ENCODE measurements at places on chromosomes 16 and 17.
A peak's percentile ranks its signal among the peaks of the same experiment; 100 is the strongest.

DNA sequence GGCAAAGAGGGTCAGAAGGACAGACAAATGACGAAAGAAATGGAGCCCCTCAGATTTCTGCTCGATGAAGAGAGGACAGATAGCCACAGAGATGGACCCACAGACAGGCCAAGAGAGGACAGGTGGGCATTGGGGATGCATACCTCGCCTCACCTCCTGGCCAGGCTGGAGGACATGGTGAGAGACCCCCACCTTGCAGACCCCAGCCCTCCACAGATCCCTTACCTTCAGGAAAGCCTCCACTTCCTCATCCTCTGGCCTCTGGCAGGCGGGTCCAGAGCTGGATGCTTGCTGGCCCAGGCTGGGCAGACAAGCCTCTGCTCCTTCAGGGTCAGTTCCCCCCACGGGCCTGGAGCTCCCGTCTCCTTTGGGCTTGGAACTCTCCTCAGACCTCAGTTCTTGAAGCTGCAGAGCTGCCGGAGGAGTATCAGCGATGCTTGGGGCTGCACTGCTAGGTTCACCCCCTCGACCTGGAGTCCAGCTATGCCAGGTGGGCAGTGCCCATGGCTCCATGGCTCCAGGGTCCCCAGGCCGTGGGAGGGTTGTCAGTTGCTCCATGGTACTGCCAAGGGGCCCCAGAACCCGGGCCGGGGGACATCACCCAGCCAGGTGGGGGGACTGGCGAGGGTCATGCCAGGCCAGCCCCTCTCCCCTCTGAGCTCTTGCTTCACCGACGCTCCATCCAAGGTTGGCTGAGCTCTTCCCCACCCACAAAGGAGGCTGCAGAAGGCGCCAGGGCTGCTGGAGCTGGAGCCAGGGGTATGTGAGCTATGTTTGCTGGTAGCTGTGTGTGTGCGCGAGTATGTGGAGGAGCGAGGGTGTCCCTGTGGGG, 1.0 kb downstream of the TSPOAP1 start:
- DNase-seq, result no peak

DNA sequence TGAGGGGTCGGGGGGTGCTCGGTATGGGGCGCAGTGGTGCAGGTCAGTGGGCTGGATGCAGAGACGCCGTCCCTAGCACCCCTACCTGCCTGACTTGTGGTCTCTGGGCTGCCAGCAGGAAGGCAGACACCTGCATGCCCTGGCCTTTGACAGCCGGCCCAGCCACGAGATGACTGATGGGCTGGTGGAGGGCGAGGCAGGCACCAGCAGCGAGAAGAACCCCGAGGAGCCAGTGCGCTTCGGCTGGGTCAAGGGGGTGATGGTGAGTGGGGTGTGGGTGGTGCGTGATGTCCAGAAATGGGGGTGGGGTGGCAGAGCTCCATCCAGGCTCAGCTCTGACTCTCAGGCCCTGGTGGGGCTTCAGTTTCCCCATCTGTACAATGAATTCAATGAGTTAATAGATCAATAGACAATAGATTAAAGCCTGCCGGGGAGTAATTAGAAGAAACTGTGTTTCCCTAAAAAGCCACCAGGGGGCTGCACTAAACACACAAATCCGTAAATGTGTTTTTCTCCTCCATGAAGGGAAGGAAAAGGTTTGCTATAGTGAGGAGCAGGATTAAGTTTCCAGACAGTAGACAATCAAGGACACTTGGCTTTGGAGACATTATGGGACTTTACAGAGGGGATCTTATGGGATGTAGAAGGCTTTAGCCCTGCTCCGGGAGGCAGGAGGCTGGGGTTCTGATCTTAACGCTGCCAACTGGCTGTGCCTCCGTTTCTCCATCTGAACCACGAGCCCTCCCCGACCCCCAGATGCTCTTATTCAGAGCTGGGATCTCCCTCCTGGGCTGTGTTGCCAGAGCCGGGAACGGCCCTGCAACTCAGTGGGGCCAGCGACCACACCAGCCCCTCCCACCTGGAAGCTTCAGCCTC, 2.2 kb downstream of the SLC12A3 start:
- peak; percentile 57 for DNase-seq

DNA sequence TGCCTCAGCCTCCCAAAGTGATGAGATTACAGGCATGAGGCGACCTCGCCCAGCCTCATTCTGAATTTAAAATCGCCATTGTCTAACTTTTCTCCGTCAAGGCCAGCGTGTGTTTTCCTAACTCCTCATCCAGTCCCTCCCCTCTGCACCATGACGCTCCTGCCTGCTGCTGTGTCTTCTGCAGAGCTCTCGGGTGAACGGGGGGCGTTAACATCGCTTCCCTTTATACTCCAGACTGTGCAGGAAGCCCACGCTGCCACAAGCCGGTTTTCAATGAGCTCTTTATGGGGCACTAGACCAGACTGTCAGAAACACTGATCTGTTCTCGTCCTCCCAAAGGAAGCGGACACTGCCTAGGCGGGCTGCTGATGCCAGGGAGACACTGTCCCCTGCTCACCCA, 13.2 kb downstream of the AANAT start:
- peak; percentile 56 for DNase-seq

DNA sequence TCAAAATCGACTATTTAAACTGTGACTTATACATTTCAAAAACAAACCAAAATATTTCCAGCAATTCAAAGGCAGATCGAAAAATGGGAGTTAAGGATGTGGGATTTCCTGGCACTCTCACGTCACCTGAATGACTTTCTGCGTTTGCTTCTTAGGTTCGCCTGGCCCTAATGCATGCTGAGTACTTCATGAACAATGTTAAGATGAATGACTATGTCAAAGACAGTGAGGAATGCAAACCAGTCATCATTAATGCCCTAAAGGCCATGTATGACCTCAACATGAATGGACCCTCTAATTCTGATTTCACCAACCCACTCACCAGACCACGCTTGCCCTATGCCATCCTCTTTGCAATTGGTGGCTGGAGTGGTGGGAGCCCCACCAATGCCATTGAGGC, 7.3 kb downstream of the KLHL10 start:
- no peak for DNase-seq

DNA sequence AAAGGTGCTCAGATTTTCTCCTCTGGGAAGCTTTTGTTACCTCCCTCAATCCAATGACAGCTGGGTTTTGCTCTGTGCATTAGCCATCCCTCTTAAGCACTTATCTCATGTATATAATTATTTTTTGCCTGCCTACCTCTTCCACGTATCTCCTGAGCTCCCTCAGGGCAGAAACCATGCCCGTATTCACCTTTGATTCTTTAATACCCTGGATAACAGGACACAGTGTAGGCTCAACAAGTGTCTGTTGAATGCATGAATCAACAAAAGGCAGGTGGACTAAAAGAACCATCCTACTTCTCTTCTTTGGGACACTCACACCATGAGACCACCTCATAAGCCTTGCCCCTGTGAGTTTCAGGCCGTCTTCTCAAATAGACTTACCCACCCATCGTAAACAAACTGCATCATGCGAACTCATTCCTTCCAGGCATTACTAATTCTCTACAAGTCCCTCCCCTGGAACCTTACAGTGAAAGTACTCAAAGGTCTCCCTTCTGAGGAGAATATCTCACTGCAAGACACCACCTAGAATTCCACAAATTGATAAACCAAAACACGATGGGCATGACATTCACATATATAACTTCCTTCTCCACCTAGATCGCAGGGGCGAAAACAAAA, 3.2 kb downstream of the ARHGAP17 start:
- no peak for DNase-seq

GRCh38 chr17:35991075-35991474, 4.5 kb upstream of the CCL14 start:
- DNase-seq, result no peak

GRCh38 chr17:44556832-44557606, at the start of gene FZD2:
Gene FZD2 (plus strand): TSS chr17:44557484. CDS start chr17:44557689, 205 bp downstream.
- peak; percentile 97 for DNase-seq

DNA sequence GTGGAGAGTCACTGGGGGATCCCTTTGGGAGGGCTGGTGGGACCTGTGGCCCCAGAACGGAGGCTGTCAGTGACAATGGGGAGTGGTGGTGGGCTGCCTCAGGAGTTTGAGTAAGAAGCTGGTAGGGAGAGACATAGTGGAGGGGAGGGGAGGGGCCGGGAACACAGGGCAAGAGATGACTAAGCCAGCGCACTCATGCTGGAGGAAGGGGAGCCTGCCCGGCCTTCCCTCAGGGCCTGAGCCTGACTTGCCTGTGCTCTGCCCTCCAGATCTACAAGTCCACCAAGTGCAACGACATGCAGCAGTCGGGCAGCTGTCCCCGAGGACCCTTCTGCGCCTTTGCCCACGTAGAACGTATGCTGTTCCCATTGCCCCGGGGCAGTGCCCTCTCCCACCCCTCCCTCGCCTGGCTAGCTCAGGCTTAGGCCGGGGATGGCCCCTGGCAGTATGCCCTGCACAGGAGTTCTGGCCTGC, 29.3 kb downstream of the UNC13D start:
- DNase-seq, result no peak

- DNase-seq, result no peak
These were observed 11.0 kb upstream of the OSGIN1 start for GRCh38 chr16:83942074-83942473.

DNA sequence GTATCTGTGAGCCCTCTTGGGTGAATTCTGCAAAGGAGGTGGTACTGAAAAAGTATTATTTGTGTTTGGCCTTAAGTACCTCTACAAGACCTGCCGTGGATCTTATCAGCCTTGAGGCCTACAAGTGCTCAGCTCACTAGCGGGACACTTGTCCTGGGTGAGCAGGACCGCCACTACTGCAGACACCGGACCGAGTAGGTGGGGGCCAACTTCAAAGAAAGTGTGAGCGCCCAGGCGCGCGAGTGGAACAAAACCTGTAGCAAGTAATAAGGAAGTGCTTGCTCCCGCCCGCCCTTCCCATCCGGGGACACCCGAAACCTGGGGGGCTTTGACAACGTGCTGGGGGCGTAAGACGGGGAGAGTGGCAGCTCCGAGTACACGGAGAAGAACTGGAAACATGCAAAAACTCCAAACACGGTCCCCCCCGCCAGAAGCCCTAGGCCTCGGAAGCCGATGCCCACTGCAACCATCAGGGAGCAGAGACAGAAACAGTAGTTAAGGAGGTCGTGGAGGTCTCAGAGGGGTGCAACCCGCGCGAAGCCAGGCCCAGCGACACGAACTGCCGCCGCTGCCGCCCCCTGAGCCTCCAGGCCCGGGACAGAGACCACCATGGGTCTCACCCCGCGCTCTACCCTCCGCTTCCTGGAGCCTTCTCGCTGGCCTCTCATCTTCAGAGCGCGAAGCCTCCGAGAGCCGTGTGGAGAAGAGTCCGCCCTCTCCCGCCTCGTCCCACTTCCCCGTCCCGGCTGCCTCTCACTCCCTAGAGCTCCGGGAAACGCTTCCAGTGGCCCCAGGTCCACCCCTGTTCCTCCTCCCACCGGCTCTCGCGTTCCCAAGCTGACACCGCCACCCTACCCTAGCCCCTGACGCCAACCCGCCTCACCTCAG, 537 bp downstream of the CNOT1 start:
- peak; percentile 55 for DNase-seq

GRCh38 chr16:47939680-47940079, 216.1 kb downstream of the ABCC12 start:
- DNase-seq, result no peak

- no peak for DNase-seq
These were observed 10.3 kb downstream of the PHB1 start for GRCh38 chr17:49404361-49404760.

All from NCI-H524 (cell line).